ENCODE measurements at places on chromosomes 7 and 10. TPM values are rescaled to one million over a fixed set of nuclear protein-coding genes. Genes with fewer than 3 reads are reported as not detected.

CYP3A4 gene
- total RNA-seq = not detected

GRCh38 chr7:48781752-48782151 lies 142.6 kb upstream of the CDC14C start:
- H3K4me1 ChIP-seq = no peaks in the 10 kb centered on the region
- H3K36me3 ChIP-seq = no peaks in the 10 kb centered on the region
- no peaks in the 10 kb centered on the region for H3K27me3 ChIP-seq
- DNase-seq = no peak

C7orf33 gene
- total RNA-seq = not detected

DNA sequence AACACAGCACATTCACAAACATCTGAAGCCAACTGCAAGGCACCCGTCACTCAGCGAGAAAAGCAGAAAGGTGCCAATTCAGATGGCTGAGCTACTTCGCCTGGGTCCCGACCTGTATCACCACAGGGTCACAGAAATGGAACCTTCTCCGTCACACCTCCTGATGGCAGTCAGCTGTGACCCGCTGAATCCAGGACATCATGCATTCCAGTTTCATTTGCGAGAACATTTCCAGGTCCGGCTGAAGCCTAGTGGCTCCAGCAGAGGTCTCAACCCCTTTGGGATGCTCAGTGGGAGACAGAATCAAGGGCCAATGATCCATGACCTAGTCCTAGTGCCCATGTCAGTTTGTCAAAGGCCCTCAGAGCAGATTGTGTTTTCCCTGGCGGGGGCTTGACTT lies 193.6 kb upstream of the KLF14 start:
- H3K4me1 ChIP-seq = peaks cover 22% of the 10 kb centered on the region
- H3K27ac ChIP-seq = no peak overlapping the region
- no peaks in the 10 kb centered on the region for H3K36me3 ChIP-seq

ACSM6 gene
- total RNA-seq = not detected

- no peaks in the 10 kb centered on the region for H3K27me3 ChIP-seq
- no peak overlapping the region for H3K27ac ChIP-seq
- H3K4me1 ChIP-seq = peaks cover 13% of the 10 kb centered on the region
- DNase-seq = no peak
These were observed 130.6 kb upstream of the NPVF start for GRCh38 chr7:25358926-25359325.

DNA sequence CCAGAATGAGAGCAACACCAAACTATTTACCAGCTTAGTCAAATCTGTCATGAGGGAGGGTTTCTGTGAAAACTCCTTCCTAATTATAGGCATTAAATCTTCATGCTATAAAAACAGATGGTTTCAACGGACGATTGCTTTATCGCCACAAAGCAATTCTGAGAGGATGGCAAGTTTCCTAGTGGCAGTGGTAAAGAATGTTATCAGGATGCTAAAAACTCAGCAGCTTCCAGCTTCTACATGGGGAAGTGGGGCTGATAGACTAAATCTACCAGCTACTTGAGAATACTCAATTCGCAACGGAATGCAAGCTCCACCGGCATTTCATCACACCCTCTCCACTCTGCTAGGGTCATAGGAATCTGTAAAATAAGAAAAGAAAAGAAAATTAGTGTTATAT lies 41.8 kb downstream of the JCAD start:
- H3K27me3 ChIP-seq = no peaks in the 10 kb centered on the region
- H3K36me3 ChIP-seq = peaks cover 4% of the 10 kb centered on the region
- DNase-seq = no peak
- peaks cover 11% of the 10 kb centered on the region for H3K4me1 ChIP-seq

Data from progenitor cell of endocrine pancreas (in vitro differentiated cells).